Activated naive CD8-positive, alpha-beta T cell treated with anti-CD3 and anti-CD28 coated beads for 36 hours (primary cell): ENCODE measurements at places on chromosomes 2 and 18. TPM values are rescaled to one million over a fixed set of nuclear protein-coding genes. Genes with fewer than 3 reads are reported as not detected.

BCL11A gene
- 1.8 TPM for total RNA-seq

DSG4 gene
- total RNA-seq: not detected

ZBTB7C gene
- total RNA-seq: not detected

TCF23 gene
- total RNA-seq: not detected

RNF152 gene
- total RNA-seq: 0.10 TPM
